HAP-1 (cell line): ENCODE measurements at places on chromosomes 2 and 18.

- no peak for DNase-seq
These were observed 135.4 kb downstream of the TMEM17 start for GRCh38 chr2:62370321-62371250.

DNA sequence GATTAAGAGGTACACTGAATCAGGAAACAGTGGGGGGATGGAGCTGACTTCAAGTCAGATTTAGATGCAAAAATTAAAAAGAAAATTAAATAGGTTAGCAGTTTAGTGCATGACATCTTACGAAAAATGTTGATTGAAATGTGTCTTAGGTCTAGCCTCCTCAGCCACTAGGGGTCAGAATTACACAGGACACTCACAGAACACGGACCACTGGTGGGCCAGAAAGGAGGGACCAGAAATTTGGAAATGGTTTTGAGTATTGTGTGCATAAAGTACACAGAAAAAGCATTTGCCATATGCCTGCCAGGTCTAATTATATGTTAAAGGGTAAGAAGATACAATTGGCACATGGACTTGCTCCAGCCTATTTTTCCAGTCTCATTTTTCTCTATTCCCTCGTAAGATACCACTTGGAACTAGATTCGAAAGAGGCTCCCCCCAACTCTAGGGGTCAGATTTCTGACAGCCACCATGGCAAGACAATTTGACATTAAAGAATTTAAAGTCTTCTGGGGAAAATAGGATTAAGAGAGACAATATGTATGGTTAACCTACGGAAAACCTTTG is 550.2 kb upstream of the SETBP1 start:
- DNase-seq = peak; percentile 57

DNA sequence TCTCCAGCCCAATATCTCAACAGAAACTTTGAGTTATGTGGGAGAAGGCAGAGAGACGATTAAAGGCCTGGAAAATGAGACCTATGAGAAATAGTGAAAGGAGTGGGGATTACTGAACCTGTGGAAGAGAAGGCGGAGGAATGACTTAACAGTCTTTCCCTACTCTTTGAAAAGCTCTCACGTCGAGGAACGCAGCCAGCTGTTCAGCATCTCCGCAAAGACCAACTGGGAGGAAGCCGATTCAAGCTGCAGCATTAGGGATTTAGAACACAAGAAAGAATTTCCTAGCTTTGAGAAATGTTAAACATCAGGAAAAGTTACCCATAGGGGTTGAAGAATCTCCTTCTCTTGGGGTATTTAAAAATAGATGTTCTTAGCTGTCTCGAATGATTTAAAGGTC is 233.2 kb upstream of the PARD3B start:
- no peak for DNase-seq

DNA sequence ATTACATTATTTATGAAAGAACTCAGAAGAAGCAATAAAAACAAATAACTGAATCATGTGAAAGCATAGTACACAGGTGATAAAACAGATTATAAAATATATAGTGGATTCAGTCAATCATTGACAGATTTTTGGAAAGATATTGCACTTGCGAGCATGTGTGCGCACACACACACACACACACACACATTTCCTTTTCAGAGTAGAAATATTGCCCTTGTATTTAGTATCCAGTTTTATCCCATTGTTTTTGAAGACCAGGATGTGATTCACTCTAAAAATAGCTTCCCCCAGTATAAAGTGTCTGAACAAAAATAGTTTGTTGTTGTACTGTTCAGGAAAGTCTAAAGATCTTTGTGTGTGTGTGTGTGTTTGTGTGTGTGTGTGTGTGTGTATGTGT is 145.5 kb downstream of the CALCRL start:
- no peak for DNase-seq

DNA sequence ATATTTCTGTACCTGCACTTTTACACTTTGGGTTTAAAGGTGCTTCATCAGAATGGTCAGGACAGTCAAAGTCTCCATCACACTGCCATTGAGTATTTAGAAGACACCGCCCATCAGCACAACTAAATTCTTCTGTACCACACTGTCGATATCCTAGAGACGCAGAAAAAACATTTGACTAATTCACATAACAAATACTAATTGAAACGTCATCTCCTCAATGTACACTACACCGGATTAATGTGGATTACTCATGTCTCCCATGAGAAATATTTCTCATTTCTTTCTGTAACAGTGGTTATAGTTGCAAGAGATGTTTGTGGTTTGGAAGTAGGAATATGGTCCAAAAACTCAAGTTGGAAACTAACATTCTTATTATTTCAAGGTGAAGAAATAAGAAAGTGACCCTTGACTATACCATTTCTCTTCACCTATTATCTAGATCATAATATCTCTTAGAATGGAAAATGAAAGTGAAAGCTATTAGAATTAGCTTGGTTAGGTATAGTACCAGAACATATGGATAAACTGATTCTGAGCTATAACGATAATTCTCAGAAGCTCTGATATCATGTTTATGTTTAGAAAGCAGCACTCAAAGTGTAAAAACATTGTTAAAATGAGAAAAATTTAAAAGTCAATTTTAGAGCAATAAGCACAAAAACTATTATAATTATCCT is 1627.7 kb downstream of the LRP1B start:
- DNase-seq = peak; percentile 40

DNA sequence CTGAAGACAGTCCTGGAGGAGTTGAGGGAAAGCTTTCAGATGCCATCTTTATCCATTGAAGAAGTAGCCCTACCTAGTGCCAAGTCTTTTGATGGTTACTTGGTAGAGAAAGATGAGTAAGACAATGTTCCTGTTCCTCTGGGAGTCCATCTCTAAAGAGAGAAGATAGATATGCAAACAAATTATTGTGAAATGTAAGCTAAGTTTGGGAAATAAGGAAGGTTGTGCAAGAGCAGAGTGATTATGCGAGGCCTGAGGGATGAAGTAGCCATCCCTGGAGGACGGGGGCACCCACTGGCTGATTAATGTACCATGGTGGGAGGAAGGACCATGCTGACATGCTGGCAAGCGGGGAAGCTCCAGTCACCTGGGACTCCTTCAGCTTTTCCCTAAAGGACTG is 994 bp upstream of the DTNA start:
- no peak for DNase-seq

- no peak for DNase-seq
These were observed 14.7 kb downstream of the AGAP1 start for GRCh38 chr2:235508371-235509160.

DNA sequence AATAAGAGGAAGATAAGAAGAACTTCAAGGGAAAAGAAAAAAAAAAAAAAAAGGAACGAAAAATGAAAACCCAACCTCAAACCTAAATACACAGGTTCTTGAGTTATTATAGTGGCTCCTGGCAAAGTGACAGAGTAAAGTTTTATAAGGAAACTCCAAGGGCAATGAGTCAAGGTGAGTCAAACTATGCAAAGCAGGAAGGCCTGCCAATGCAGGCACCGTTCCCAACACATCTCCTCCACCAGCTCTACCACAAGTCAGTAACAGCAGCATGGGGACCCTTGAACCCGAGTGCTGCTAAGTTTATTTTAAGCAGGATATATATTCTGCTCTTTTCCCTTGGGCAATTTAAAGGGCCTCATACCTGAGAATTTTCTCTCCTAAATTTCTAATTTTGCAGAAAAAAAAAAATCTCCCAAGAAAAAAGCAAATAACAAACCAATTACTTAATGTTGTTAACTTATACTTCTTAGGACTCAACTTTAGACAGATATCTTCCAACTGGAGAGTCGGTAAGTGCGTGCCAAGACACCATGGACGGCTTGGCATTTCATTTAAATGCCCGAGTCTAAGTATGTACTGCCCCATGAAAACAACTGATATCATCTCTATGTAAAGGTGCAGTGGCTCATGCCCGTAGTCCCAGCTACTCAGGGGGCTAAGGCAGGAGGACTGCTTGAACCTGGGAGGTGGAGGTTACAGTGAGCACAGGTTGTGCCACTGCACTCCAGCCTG is 75.7 kb upstream of the TFCP2L1 start:
- no peak for DNase-seq

DNA sequence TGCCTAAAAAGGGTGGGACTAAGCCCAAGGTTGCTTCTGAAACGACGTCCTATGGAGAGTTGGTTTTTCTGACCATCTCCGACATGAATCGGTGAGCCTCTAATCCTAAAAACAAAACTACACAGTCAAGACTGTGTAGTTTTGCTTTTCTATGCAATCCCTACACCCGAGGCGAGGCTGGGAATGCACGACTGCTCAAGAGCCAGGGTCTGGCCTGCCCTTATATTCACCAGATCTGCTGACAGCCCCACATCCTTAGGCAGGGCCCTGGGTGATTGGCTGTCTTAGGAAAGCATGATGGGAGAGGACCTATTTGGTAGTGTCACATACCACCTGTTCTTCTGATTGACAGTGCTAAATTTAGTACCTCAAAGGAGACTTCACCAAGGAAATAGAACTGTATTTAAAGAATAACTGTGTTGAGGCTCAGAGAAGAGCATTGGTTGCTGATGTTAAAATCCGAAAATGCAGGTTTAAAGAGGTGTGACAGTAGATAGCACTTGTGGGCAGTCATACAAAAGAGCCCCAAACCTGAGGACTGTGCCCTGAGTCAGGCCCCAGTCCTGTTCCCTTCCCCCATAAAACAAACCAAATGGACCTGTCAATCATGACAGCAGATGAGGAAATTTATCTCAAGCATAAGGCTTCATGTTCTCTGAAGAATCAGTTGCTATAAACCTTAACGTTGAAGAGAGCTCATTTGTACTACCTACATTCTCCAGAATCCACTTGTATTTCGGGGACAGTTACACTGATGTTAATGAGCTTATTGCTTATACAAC is at the start of gene TTN:
Gene TTN, minus strand, starts transcription at position 197 of the 782 bp plus-strand sequence. CDS start 2,781 bp downstream, outside the sequence.
- DNase-seq = no peak

GRCh38 chr18:68509902-68510301 is 205.0 kb downstream of the TMX3 start:
- no peak for DNase-seq

DNA sequence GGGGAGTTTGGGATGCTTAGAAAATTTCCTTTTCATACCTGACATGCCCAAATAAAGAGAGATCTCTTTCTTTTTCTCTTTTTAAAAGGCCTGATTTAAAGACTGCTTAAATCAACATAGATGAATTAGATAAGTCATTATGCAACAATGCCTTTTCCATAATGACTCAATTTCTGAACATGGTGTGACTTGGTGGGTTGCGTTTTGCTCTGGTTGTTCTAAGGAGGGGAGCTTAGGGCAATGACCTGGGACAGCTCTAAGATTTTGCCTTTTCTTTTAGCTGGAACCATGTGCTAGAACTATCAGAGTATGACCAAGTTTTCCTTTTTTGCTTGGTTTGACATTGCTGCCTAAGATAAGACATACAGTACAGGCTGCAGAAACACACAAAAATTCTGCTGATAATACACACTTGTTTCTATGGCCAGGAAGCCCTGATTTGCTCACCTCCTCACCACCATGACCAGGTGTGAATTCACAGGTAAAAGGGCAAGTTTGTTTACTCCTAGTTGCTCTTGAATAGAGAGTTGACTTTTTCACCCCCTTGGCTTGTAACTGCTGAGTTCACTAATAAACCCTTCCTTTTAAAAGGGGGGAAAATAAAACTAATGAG is 58.1 kb upstream of the IL1RL1 start:
- no peak for DNase-seq

- DNase-seq = no peak
These were observed 125.0 kb upstream of the TWIST2 start for GRCh38 chr2:238722883-238723282.

DNA sequence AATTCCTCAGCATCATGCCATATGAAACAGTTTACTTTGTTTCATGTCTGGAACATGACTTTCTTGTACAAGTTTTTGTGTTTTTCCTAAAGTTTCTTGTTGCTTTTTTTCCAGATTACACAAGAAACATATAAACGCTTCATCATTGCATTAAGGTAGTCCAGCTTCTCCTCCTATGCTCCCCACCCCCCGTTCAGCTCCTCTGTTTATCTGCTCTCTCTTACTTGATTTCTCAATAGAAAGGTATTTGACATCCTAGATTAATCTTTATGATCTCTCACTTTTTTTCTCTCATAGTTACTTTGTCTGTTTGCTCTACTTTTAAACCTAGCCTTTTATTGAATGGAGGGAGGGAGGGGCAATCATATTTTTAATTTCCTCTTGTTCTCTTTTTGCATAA is 25.4 kb downstream of the SLC40A1 start:
- no peak for DNase-seq

GRCh38 chr2:208017721-208018120 is 7.6 kb downstream of the PLEKHM3 start:
- no peak for DNase-seq

- DNase-seq = no peak
These were observed 64.0 kb downstream of the SLC40A1 start for GRCh38 chr2:189516546-189516945.

DNA sequence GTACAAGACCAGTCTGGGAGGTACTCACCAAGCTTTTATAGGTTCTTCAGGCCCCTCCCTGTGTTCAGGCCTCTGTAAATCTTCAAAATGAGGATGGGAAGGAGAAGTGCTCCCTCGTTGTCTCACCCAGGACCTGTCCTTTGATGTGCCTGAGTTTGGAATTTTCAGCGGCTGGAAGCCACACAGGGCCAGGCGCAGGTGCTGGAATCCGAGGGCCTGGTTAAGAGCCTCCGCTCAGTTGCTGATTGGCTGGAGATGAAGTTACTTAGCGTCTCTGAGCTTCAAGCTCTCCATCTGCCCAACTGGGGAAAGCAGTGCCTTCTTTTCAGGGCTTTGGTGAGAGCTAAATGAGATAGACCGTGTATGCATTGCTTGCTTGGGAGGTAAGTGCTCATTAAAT is 30.0 kb downstream of the HJURP start:
- DNase-seq = peak; percentile 4

- peak; percentile 32 for DNase-seq
These were observed 77.8 kb upstream of the HS6ST1 start for GRCh38 chr2:128396500-128396891.

- DNase-seq = peak; percentile 53
These were observed 52.4 kb downstream of the REEP1 start for GRCh38 chr2:86284987-86285386.

DNA sequence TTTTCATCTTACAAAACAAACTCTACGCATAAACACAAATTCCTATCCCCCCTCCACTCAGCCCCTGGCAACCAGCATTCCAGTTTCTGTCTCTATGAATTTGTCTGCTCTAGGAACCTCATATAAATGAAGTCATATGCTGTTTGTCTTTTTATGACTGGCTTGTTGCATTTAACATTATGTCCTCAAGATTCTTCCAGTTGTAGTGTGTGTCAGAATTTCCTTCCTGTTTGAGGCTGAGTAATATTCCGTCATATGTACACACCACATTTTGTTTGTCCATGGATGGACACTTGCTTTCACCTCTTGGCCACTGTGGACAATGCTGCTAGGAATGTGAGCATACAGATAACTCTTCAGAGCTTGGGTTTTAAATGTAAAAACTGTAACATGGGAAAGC is 272.1 kb downstream of the GBX2 start:
- DNase-seq = no peak

GRCh38 chr2:81196383-81196851 is 891.9 kb upstream of the LRRTM1 start:
- DNase-seq = no peak

- no peak for DNase-seq
These were observed 325.3 kb upstream of the MEX3C start for GRCh38 chr18:51522821-51523220.

DNA sequence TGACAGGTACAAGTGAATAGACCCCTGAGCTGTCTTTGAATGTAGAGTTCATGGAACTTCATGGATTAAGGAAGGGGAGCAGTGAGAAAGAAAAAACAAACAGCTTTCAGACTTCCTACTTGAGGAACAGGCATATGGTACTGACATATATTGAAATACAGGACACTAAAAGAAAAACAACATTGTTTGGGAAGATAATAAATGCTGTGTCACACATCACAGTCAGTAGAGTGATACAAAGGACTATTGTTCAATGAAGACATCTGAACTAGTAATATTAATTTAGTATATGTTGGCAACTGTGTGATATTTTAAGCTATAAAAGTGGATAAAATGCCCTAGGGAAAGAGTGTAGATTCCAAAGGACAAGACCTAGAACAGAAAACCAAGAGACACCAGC is 3.3 kb downstream of the DSC2 start:
- DNase-seq = no peak
